ENCODE measurements at places on chromosomes 5 and 9.

GRCh38 chr9:27856054-27856453 lies 282.8 kb upstream of the C9orf72 start:
- ATAC-seq, result no peak

- no peak for ATAC-seq
Measured at GRCh38 chr9:121766081-121766683, 114.7 kb downstream of the DAB2IP start.

DNA sequence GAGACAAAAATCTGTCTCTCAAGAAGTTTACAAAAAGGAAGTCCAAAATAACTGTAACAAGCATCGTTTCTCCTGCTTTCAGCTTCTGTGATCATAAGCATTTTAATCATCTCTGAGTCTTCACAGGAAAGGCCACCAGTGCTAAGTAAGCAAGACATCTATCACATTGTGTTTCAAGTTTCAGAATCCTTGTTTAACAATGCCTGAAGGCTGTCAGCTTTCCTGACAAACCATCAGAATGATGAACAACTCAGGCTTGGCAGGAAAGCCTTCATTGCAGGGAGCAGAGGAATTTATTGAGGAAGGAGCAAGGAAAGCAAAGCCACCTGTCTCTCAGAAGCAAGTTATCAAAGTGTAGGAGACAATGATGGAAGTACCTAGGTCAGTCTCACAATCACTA lies 143.5 kb upstream of the DAPK1 start:
- ATAC-seq, result no peak

DNA sequence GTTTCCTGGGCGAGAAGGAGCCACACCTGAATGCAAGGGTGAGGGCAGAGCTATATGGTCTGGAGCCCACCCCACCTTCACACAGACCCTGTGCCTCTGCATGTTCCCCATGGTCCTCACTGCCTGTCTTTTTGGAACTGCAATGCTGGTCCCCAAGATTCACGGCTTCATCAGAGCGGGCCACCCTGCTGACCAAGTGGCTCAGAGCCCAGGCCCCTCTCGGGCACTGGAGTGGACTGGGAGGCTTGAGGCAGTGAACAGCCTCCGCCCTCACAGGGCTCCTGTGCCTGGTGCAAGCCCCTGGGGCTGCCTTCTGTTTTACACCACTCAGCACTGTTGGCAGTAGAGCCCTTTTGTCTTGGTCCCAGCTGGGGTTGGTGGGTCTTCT lies 143.2 kb downstream of the CACNA1B start:
- no peak for ATAC-seq

- no peak for ATAC-seq
Measured at GRCh38 chr5:109997161-109997560, 307.4 kb downstream of the MAN2A1 start.

Data from motor neuron (in vitro differentiated cells).